ENCODE measurements at places on chromosomes 12 and 14. TPM values are rescaled to one million over a fixed set of nuclear protein-coding genes. Genes with fewer than 3 reads are reported as not detected.
A peak's percentile ranks its signal among the peaks of the same experiment; 100 is the strongest.

- no peak for DNase-seq
Measured at GRCh38 chr14:92549105-92549858, 35.7 kb downstream of the RIN3 start.

GRCh38 chr14:65352964-65353530 is 59.5 kb upstream of the FUT8 start:
- DNase-seq: peak; percentile 68

DNA sequence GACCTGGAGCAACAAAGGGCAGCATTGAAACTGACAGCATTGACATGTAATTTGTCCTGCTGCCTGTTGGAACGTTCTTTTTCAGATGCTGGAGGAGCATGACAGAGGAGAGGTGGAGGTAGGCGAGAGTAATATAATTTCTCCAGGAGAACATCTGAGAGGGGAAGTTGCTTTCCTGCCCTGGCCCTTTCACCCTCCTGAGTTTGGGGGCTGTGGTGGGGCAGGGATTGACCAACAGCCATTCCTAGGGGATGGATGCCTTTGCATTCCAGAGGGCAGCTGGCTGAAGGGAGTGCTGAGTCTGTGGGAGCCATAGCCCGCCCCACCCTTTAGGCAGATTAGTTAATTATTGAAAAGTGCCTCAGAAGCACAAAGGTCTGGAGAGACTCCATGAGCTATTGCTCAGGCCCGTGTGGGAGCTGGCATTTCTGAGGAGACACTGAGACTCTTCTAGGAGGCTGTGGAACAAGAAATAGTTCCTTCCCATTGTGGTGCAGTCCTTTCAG is 73.5 kb downstream of the ARF6 start:
- DNase-seq: no peak

Gene PDE3A
- not detected for total RNA-seq

DNA sequence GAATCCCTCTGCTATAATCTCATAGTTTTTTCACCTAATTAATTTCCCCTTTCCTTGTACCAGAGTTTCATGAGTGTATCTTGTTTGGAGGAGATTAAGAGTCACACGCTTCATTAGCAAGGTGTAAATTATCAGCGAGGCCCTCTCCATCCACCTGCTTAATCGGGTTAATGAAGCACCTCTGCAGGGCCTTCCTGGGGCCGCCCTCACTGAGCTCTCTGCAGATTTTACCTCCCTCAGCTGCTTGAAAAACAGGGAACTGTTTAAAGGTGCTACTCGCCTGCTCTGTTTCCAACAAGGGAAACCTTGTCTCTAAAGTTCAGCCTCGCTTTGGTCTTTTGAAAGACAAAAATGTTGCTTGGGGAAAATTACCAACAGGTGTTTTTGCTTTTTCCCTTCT is 35.8 kb downstream of the OTX2 start:
- DNase-seq: no peak

Gene ANKRD33
- total RNA-seq: not detected

Gene NUMB
- 26.9 TPM for total RNA-seq

- DNase-seq: peak; percentile 10
Measured at GRCh38 chr12:45051572-45052125, 750 bp upstream of the DBX2 start.

Gene RPS6KA5
- 8.8 TPM for total RNA-seq
